CD4-positive, alpha-beta T cell treated with Interferon alpha-2 for 1 hour (primary cell): ENCODE measurements at places on chromosomes 16 and 17.

- DNase-seq = peak; percentile 22
These were observed 43.0 kb upstream of the TANGO6 start for GRCh38 chr16:68800257-68800875.

DNA sequence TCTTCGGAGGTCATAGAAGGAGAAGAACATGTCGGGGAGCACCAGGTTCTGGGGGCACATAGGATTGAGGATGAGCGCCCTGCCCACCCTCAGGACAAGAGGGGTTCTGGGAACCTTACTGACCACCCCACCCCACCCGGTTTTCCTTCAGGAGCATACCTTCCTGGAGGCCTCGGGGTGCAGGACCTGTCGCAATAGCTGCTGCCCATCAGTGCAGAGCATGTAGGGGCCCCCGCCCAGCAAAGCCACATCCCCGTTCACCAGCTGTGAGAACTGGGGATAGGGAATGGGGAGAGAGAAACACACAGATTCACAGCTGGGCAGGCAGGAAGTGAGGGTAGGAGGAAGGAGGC, 2.1 kb downstream of the ESRP2 start:
- DNase-seq = no peak

DNA sequence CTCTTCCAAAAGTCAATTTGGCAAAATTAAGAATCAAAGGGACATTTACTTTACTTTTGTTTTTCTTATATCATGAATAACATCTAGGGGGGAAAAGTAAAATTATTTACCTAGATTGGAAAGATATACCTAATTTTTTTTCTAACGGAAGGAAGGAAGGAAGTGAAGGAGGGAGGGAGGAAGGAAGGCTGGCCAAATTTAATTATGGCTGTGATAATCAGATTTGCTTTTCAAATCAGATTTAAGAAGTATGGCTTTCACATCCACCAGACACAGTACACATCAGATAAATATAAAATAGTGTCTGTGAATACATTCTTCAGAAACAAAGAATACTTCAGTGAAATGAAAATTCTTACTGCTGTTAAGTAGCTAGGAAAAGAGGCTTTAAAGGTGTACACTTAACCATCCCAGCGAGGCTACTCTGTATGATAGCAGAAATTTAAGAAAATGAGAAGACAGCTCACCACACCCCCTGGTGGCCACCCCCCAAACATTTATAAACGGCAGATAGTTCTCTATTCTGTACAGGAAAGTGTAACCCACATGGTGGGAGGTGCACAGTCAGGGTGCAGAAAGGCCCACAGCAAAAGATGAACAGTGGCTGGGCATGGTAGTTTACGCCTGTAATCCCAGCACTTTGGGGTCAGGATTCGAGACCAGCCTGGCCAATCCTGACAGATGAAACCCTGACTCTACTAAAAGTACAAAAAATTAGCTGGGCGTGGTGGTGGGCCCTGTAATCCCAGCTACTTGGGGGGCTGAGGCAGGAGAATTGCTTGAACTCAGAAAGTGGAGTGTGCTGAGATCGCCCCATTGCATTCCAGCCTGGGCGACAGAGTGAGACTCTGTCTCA, 150.8 kb downstream of the SSH2 start:
- peak; percentile 78 for DNase-seq

DNA sequence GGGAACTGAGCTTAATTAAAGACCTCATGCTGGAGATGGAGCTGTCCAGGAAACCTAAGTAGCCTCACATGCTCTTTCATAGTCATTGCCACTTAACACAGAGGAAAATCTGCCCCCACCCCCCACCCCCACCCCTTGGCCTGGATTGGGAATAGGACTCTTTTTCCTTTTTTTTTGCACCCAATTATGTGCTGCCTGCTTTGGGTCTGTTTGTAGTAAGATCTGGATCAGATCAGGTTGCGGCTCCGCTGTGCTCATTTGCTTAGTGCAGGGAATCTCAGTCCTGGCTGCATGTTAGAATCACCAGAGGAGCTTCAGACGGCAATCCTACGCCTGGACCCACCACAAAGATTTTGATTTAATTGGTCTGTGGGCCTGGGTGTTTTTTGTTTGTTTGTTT, 219.0 kb downstream of the UTP18 start:
- no peak for DNase-seq

GRCh38 chr16:791131-791530, 2.7 kb downstream of the CHTF18 start:
- no peak for DNase-seq

DNA sequence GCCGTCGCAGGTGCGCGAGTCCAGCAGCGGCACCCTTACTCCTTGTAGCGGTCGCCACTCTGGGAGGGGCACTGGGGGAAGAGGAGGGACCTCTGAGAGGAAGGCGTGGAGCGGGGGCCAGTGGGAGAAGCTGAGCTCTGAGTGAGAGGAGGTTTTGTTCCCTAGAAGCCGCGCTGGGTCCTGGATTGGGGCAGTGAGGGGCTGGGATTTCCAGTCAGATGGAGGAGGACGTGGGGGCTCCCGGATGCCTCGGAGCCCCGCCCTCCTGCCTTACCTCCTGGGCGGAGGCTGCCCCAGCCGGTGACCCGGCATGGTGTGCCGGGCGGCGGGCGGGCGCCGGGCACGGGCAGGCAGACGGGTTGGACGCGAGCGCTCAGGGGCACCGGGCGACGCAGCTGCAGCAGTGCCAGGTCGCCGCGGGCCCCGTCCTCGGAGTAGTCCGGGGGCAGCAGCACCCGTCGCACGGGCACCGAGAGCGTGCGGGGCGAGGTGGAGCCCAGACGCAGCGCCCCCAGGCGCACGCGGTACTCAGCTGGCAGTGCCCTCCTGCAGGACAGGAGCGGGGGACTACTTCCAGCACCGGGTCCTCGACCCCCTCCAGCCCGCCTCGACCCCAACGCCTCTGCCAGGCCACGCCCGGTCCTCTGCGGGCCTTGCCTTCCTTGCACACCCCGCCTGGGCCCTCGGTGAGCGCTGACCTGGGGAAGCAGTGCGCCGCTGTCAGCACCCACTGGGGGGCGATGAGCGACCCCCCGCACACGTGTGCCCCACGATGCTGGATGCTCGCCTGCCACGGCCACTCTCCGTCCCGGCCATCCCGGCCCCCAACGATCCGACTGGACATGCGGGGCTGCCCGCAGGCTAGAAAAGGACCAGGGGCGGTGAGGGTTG, 2.0 kb downstream of the PRSS33 start:
- no peak for DNase-seq

DNA sequence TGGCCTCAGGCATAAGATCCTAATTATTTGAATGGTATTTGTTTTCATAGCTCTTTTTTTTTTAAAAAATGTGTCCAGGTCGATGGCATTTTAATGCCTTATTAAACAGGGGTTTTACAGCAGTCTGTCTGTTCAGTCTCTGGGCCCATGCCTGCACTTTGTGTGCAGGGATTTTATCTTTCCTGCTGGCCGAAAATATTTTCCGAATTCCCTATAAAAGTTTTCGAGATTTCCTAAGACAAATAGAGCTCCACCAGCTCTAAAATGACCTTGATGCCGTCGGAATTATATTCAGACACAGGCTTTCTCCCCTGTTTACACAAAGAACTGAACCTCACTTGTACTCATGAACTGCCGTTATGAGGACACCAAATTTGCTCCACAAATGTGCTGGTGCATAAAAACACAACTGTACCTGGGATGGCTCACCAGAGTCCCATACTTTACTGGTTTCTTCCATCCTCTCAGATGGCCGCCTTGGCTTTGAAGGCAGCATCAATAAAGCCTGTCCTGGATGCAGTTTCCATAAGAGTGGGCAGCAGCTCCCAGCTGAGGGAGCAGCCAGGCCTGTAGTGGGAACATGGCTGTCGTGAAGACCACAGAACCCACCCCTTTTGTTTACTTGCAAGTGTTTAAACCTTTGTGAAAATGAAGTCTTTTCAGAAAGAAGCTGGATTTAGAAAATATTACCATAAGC, 44.9 kb downstream of the TBX4 start:
- no peak for DNase-seq

DNA sequence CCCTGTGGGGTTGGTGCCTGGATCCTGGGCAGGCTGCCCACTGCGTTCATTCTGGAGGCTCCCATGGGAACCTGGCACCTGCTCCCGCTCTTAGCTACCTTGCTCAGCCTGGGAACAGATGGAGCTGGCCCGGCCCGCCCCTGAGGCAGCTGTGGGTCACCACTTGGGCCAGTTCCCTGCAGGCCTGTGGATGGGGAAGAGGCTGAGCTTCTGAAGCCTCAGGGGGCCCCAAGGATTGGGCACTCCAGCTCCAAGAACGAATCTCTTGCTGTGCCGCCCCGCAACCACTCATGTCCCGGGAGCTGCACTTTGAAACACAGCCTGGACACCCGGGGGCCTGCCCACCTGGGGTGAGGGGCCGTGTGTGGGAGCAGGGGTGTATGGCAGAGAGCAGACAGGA, 37.7 kb downstream of the BAHCC1 start:
- DNase-seq = no peak

DNA sequence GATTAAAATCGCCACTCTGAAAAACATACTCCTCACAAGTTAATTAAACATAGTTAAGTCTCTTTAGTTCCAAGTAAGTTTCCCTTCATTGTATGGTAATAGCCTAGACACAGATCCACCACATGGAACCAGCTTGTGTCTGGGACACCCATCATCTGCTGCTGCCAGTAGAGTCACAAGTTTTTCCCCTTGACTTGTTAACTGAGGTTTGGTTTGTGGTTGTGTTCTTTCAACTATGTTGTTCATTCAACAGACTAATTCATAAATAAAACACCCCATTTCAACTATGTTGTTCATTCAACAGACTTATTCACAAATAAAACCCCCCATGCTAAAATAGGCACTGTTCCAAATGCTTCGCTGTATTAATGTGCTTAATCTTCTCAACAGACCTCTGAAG, 24.4 kb downstream of the YWHAE start:
- DNase-seq = peak; percentile 35

- DNase-seq = no peak
These were observed 9.6 kb upstream of the ERN1 start for GRCh38 chr17:64139542-64139941.

DNA sequence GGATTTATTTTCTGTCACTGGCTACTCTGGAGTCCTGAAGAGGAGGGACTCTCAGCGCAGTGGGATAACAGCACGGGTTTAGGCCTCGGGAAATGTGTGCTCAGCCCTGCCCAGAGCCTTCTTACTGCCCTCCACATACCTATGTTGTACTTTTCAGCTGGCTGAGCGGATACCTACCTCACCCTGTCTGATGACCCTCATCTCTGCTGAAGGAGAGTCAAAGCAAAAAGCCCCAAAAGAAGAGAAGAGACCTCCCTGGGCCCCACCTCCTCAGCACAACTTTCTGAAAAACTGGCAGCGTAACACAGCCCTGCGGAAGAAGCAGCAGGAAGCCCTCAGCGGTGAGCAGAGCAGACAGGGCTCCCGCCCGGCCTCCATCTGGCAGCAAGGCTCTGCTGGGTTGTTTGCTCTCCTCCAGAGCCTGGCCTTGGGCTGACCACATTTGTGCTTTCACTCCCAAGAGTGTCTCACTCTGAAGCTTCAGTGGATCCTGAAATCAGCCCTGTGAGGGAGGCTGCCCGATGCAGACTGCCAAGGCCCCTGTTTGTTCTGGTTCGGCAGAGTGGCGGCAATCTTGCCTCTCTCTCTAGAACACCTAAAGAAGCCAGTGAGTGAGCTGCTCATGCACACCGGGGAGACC, 10.3 kb downstream of the MYCBPAP start:
- no peak for DNase-seq

GRCh38 chr17:79046197-79046915, 22.4 kb downstream of the C1QTNF1 start:
- DNase-seq = no peak

- no peak for DNase-seq
These were observed 15.2 kb downstream of the IL21R start for GRCh38 chr16:27417047-27417671.

DNA sequence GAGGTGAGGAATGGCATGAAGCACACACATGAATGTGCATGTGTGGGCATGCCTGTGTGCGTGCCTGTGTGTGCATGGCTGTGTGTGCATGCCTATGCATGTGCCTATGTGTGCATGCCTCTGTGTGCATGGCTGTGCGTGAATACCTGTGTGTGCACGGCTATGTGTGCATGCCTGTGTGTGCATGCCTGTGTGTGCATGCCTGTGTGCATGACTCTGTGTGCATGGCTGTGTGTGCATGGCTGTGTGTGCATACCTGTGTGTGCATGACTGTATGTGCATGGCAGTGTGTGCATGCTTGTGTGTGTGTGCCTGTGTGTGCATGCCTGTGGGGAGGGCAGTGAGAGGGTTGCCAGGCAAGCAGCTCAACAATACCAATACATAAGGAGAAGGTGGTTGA, 276.5 kb upstream of the ERCC4 start:
- DNase-seq = no peak

DNA sequence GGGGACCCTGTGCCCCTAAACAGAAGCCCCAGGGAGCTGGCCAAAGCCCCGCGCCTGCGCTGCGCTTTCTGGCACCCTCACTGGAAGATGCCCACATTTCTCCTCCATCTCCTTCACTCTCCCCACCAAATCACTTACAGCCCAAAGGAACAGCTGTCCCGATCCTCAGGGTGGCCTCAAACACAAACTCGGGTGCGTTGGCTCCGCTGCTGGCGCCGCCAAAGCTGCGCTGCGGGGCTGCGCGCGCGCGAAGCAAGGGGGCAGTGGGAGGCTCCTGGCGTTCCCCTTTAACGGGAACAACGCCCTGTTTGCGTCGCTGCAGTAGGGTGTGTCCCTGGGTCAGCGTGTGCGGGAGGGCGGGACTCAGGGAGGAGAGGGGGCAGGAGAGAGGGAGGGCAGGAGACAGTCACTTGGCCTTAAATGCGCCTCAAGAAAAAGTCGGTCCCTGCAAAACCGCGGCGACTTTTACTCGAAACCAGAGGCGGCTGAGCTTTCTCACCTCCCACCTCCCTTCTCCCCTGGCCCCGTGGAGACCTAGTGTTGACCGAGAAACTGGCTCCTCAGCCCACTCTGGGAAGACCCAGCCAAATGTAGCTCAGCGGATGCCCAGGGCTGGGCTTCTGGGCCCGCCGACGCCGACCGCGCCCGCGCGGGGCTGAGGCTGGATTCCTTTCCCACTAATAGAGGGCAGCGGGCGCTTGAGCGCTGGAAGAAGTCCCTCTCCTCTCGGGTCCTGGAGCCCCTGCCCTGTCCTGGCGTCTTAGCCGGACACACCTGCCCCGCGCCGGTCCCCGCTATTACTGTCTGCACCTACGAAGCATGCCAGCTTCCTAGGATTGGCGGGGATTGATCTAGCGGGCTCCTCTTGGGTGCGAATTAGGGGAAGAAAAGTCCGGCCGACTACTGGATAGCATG, 2.6 kb downstream of the PMP22 start:
- DNase-seq = peak; percentile 20

DNA sequence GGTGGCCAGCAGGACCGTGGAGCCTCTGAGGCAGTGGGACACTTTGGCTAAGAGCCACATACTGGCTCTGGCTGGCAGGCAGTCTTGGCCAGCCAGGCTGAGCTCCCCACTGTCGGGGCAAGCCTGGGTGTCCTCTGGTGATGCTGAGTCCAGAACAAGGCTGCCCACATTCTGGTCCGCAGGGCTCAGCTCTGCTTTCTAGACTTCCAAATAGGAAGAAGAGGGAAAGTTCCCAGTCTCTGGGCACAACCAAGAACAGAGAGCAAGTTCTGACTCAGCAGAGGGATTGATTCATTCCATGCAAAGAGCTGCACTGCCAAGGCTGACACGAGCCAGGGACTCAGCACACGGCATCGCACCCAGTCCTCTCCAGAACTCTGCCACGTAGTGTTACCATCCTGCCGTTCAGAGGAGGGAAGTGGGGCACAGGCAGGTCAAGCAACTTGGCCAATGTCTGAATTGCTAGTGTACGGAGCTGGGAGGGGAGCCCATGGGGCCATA, 58.9 kb downstream of the NOS2 start:
- no peak for DNase-seq
